ENCODE measurements at places on chromosomes 5 and 9. TPM values are rescaled to one million over a fixed set of nuclear protein-coding genes. Genes with fewer than 3 reads are reported as not detected.
A peak's percentile ranks its signal among the peaks of the same experiment; 100 is the strongest.

Gene IL5
- polyA plus RNA-seq: not detected

Gene MRPL50
- 19.3 TPM for polyA plus RNA-seq

- H3K36me3 ChIP-seq: no peaks in the 10 kb centered on the region
- peak; percentile 49 for DNase-seq
- H3K4me1 ChIP-seq: no peaks in the 10 kb centered on the region
- H3K27me3 ChIP-seq: no peaks in the 10 kb centered on the region
These were observed 185.9 kb downstream of the ERCC6L2 start for GRCh38 chr9:96061293-96061987.

GRCh38 chr5:82050955-82051354 is 79.1 kb downstream of the ATG10 start:
- H3K4me1 ChIP-seq: 0 out of 2 replicates have a peak, but pooled peaks cover 3% of the 10 kb centered on the region
- no peak overlapping the region for H3K27ac ChIP-seq
- no peak for DNase-seq
- no peaks in the 10 kb centered on the region for H3K27me3 ChIP-seq
- H3K36me3 ChIP-seq: no peaks in the 10 kb centered on the region

DNA sequence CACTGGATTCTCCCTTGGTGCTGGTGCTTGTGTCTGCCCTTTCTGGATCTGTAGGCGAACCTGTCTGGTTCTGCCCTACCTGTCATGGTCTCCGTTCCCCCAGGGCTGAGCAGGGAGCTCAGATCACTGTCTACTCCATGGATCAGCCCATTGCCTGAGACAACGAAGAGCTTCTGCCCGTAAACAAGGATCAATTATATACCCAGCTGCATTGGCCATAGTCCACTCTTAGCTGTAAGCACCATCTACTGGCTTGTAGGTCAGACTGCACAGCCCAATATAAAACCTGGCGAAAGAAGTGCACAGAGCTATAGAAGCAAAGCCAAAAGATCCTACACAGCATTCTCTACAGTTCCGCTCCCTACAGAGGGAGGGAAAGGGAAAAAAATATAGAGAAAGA is 181.5 kb upstream of the RPS23 start:
- no peaks in the 10 kb centered on the region for H3K4me1 ChIP-seq
- DNase-seq: no peak
- H3K27me3 ChIP-seq: no peaks in the 10 kb centered on the region
- no peaks in the 10 kb centered on the region for H3K36me3 ChIP-seq
- no peak overlapping the region for H3K4me3 ChIP-seq

DNA sequence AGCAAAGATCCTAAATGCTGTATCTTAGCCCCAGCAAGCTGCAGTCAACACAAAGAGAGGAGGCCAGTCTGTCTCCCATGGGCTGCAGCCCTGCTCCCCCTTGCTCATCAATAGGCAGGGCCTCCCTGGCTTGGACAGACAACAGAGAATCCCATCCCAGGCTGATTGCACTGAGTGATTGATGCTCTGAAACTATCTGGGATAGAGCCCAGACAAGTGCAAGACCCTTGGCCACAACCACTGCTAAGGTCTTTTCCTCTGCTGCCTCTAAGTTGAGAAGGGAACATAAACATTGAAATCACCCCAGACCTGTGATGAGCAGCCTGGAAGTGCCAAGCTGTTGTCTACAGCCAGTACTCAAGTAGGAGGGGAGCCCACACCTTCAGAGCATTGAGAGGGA is 661.0 kb upstream of the CDH18 start:
- H3K4me1 ChIP-seq: no peaks in the 10 kb centered on the region
- no peak overlapping the region for H3K27ac ChIP-seq

DNA sequence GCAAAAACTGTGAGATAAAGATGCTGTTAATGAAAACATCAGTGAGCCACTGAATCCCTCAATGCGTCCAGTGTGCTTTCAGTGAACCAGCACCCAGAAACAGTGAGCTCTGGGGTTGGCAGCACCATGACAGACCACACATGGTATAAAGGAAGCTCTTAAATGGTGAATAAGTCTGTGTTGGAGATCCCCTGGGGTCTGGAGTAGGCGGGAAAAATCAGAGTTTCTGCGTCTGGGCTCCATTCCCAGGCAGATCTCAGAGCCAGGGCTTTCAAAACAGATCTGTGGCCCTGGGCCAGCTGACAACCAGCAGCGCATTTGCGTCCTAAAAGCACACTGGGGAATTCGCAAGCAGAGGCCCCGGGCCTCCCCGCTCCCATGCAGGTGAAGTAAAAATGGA is 233.5 kb downstream of the FRMD3 start:
- H3K4me1 ChIP-seq: peaks cover 15% of the 10 kb centered on the region
- H3K27me3 ChIP-seq: no peaks in the 10 kb centered on the region
- DNase-seq: peak; percentile 89
- no peaks in the 10 kb centered on the region for H3K36me3 ChIP-seq
- H3K27ac ChIP-seq: no peak overlapping the region

- peak; percentile 88 for DNase-seq
- no peaks in the 10 kb centered on the region for H3K27me3 ChIP-seq
- peaks cover 9% of the 10 kb centered on the region for H3K36me3 ChIP-seq
- H3K27ac ChIP-seq: peak overlapping the region; percentile 76
- H3K4me1 ChIP-seq: peaks cover 40% of the 10 kb centered on the region
These were observed 40.1 kb downstream of the SMARCA2 start for GRCh38 chr9:2055203-2055658.

GRCh38 chr5:131193106-131193505 is 22.4 kb downstream of the LYRM7 start:
- DNase-seq: no peak
- H3K36me3 ChIP-seq: no peaks in the 10 kb centered on the region
- H3K4me3 ChIP-seq: no peak overlapping the region
- no peak overlapping the region for H3K27ac ChIP-seq
- H3K4me1 ChIP-seq: no peaks in the 10 kb centered on the region

DNA sequence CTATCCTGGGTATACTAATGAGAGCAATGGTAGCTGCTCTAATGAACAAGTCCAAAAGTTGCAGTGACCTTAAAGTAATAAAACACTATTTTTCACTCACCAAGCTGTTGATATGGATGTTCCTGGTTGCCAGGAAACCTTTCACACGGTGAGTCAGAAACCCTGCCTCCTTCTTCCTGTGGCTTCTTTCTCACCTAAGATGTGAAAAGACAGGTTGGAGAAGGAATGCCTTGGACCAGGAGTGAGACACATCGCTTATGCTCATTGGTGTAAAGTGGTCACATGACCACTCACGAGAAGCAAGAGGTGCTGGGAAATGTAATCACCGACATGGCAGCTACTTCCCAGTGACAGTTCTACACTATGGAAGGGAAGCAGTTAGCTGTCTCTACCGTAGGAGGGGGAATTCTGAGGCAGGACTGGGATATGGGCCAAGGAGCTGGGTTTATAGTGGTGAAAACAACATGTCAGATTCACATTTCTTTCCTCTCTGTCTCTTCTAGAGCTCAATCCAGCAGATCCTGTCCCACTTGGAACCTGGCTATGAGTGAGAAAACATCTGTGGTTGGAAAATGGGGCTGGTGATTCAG is 320.4 kb upstream of the KLF4 start:
- H3K27me3 ChIP-seq: no peaks in the 10 kb centered on the region
- peaks cover 15% of the 10 kb centered on the region for H3K4me1 ChIP-seq
- H3K4me3 ChIP-seq: no peak overlapping the region
- no peaks in the 10 kb centered on the region for H3K36me3 ChIP-seq
- DNase-seq: peak; percentile 56

GRCh38 chr5:2021484-2022176 is 138.9 kb upstream of the IRX4 start:
- no peaks in the 10 kb centered on the region for H3K36me3 ChIP-seq
- H3K27ac ChIP-seq: no peak overlapping the region
- no peak for DNase-seq
- H3K4me1 ChIP-seq: no peaks in the 10 kb centered on the region
- no peak overlapping the region for H3K4me3 ChIP-seq
- 0 out of 2 replicates have a peak, but pooled peaks cover 3% of the 10 kb centered on the region for H3K27me3 ChIP-seq
